ENCODE measurements at places on chromosomes 1 and 21.

DNA sequence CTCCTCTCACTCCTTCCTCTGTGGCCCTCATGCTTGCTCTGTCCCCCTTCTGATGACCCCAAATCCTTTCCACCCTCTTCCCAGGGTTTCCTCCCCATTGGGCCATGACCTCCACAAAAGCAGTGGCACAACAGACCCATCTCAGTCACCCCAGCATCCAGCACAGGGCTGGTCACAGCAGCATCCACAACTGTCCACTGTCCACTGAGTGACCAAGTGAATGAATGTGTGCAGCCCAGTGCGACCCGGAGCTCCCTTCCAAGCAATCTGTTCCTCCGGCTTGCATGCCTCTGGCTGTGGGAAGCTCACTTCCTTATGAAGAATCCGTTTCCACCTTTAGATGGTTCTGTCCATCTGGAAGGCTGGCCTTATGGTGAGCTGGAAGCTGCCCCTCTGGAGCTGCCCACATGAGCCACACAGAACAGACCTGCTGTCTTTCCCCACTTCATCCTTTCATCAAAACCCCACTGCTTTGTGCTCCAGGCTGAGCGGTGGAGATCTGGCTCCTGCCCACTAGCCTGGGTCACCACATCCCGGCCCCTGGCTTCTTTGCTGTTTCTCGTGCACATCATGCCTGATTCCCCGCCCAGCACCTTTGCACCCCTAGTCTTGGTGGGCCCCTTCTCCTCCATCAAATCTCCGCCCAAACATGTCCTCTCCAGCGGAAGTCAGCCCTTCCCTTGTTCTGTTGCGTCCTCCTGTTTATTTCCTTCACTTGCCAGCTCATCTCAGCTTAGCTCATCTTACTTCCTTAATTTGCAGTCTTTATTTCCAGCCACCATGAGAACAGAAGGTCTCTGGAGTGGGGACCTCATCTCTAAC lies 56.4 kb downstream of the EDN2 start:
- no peak for DNase-seq

DNA sequence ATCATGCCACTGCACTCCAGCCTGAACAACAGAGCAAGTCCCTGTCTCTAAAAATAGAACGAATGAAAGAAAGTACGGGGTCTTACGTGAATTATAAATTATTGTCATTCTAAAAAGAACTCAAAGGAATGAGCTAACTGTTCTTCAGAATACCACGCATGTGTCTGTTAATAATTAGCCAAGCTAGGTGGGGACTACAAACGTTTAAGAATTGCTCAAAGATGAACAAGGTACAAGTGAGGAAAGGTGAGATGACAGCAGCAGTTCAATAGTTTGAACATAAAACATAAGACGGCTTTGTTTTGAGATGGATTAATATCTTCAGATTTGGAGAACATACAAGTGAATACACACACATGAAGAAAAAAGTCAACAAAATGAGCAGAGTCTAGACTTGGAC lies 79.6 kb downstream of the UBR4 start:
- no peak for DNase-seq

DNA sequence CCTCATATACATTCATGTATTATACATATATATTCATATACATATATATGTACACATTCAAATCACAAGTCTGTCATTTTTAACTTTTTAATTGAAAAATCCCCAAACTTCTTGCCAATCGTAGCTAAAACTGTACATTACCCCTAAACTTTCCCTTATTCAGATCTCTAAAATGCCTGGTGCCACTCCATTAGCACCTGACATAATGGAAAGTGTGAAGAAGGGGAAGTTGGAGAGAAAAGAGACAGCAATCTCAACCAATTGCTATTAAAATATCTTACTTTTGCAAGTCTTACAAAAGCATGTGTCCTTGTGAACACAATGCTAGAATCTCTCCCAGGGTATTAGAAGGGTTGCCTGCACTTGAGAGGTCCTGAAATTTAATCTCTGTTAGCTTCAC lies 22.7 kb upstream of the PRKACB start:
- no peak for DNase-seq

DNA sequence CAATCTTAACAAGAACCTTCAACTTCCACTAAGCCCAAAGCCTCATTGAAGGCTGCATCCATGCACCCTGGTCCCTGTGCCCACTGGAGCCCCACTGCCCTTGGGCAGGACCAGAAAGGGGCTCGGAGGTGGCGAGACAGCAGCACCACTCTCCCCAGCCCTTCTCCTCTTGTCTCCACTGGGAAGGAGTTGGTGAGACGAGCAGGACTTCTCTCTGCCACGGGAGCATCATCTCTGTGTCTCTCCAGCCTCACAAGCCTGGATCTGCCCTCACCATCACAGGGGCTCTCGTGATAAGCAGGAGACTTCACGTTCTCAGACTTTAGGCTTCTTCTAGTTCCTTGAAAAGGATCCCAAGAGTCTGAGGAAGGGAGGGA lies 7.2 kb upstream of the ETV3L start:
- DNase-seq = no peak

DNA sequence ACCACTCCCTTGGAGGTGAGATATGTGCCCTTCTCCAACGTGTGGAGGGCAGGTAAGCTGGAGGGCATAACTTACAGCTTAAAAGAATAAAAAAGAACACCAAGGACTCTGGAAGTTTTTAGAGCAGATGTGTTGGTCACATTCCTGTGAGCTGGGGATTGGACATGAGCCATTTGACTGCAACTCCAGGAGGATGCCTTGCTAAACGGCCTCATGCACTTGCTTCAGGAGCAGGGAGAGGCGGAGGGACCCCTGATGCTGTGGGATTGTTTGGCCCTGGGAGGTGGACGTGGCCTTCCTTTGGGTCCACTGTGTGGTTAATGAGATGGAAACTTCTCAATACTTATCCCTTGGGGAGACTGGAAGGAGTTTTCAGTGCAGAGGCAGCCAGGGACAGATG lies 185.6 kb downstream of the RHOU start:
- no peak for DNase-seq

GRCh38 chr1:147723691-147724323 lies 36.6 kb downstream of the GJA5 start:
- no peak for DNase-seq

DNA sequence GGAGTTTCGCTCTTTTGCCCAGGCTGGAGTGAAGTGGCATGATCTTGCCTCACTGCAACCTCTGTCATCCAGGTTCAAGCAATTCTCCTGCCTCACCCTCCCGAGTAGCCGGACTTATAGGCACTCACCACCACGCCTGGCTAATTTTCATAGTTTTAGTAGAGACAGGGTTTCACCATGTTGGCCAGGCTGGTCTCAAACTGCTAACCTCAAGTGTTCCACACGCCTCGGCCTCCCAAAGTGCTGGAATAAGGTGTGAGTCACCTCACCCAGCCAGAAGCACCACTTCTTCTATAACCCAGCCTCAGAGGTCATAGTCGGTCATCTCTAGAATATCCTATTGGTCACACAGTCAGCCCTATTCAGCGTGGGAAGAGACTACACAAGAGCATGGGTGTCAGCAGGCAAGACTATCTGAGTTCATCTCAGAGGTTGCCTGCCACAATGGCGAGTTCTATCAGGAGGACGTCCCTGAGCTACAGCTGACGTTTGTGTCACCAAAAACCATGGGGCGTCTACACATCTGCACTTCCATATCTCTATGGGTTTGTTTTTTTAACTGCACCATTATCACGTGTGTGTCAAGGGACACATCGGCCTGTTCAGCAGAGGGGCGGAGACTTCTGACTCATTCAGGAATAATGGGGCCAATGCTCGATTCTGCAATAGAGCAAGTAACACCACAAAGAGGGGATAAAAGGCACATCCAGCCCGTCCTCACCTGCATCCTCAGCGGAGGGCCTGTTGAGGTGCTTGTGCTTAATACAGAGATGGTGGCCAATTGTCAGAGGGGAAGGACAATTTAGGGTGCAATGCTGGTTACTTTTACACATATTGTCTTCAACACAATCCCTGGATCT lies 256.3 kb upstream of the IRF2BP2 start:
- no peak for DNase-seq

DNA sequence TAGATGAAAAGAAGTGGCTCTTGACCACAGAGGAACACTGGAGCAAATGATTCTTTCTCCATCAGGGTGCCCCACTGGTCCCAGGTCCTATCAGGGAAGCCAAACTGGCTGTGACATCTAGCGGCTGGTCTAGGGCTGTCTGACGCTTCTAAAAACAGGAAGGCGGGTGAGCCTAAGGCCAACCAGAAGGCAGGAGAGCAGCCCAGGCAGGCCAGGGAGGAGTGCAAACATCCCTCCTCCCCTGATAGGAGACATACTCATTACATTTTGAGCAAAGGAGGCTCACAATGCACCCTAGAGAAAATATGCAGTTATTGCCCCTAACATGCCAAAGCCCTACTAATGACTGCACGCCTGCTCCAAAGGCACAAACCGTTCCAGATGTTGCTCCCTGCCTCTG lies 10.4 kb upstream of the FOXE3 start:
- DNase-seq = no peak

- no peak for DNase-seq
Measured at GRCh38 chr1:26516987-26517765, 12.4 kb upstream of the RPS6KA1 start.

GRCh38 chr1:184637664-184638240 lies 116.9 kb downstream of the EDEM3 start:
- DNase-seq = no peak

GRCh38 chr1:242524571-242525359 lies at the start of gene PLD5:
Gene PLD5 (minus strand): TSS chr1:242524697.
- DNase-seq = no peak

DNA sequence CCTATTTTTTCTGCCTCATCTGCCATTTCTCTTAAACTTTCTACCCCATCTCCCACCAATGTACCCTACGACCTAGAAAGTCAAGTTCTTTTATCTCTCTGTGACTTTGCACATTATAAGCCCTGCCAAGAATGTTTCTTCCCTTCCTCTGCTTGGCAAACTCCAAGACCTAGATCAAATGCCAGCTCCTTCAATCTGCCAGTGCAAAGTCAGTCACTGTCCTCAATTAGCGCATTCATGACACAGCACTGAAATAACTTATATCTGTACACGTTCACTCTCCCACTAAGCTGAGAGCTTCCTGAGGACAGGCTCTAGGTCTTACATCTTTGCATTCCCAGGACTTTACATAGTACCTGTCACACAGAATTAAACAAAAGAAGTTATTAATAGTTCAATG lies 21.4 kb upstream of the LSM10 start:
- no peak for DNase-seq

GRCh38 chr1:65762081-65762862 lies 30.4 kb upstream of the PDE4B start:
- no peak for DNase-seq
